Cortex of kidney (tissue), 1 donor: ENCODE measurements at places on chromosomes 3 and 15.

DNA sequence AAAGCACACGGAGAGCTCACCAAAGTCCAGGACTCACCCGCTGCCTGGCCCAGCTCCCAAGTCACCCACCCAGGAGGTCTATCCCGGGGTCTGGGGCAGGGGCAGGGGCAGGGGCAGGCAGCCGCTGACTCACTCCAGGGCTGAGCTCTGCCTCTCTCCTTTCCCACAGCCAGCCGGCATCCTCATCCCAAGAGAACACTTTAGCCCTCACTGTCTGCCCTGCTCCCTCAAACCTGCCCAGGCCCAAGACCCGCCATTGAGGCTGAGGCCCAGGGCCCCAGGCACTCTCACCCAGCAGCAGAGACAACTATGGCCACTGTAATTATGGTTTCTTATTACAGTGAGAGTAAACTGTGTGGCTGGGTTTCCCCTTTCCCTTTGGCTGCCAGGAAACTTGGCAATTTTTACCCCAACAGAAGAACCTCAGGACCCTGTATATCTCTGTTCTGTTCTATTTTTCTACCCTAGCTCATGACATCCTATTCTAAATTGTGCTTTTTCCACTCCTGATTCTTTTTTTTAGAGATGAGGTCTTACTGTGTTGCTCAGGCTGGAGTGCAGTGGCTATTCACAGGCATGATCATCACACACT is 53.0 kb downstream of the IQSEC1 start:
- no peak for DNase-seq

GRCh38 chr3:130323503-130323902 is 22.0 kb upstream of the COL6A5 start:
- no peak for DNase-seq

GRCh38 chr3:179945569-179945968 is 91.2 kb downstream of the PEX5L start:
- no peak for DNase-seq

- no peak for DNase-seq
These were observed 813.1 kb downstream of the NAALADL2 start for GRCh38 chr3:175672119-175672689.

DNA sequence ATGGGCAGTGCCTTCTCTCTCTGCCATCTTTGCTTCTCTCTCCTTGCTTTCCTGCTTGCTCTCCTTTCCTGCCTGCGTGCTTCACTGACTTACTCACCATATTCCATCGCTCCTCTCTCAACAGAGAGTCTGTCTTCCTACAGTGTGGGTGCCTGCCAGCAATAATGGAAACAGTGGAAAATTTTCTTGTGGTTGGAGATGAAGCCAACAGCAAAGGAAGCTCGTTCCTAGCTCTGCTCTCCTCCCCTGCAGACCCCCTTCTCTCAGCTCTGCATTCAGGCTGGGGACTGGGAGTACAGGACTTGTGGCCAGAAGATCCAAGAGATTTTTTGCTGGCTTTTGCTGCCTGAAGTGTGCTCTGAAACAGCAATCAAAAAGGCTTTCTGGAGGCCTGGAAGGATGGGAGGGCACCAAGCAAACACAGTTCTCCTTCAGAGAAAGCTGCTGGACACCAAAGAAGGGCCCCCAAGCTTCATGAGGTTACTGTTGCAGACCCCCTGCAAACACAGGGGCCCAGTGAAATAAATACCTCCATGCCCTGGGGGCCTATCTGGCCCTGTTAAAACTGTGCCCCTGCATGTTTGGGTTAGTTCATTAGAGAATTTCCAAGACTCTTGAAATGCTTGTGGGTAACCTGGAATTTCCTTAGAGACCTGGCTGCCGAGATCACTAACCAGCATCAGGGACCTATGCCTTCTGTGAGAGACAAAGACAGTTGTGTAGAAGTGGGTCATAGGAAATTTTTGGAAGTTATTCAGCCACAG is 149.9 kb upstream of the RASGRP1 start:
- no peak for DNase-seq

- no peak for DNase-seq
These were observed 155.4 kb upstream of the CADPS start for GRCh38 chr3:63030666-63031065.

- no peak for DNase-seq
These were observed 136.0 kb upstream of the UBE2E2 start for GRCh38 chr3:23067116-23067515.

- DNase-seq = no peak
These were observed 15.2 kb downstream of the CHAC1 start for GRCh38 chr15:40968290-40969085.

DNA sequence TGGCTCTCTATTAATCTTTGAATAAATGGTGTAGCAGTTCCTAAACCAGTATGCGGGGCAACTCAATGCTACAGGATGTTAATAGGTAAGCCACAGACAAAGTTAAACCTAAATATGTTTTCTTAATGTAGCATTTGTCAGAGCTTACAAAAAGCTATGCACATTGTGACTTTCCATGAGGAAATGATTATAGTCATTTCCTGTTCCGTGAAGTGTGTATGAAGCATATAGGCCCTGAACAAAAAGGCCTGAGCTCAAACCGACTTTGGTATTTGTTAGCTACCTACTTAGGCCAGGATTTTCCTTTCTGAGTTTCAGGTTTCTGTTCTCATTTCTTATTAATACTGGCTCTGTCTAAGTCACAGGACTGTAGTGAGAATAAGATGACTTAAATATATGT is 14.2 kb downstream of the ZNF80 start:
- no peak for DNase-seq

DNA sequence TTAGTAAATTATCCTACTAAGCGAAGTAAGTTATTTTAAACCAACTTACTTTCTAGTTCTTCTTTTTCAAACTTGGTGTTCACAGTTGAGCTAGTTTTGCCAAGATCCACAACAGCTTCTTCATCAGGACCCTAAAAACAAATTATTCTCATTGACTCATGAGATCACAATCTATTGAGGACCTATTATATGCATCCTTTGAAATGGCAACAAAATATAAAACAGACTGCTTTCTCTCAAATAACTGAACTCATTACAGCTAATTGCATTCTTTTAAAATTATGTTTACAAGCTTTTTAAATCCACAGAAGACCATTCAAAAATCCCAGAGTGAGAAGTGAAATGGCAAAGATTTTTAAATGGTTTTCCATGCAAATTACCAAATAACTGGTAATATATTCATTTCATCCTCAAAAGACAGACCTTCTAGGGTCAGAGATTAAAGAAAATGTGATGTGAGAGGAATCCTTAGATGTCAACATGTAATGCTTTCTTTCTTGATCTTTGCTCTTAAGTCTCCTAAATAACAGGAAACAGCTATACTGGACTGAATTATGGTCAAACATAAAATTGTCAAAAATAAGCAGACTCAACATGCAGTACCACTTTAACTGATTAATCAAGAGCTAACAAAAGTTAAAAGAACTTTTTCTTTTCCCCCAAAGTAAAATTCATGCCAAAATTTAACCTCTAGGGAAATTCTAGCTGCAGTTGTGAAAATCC is 31.7 kb downstream of the SLC4A7 start:
- no peak for DNase-seq

DNA sequence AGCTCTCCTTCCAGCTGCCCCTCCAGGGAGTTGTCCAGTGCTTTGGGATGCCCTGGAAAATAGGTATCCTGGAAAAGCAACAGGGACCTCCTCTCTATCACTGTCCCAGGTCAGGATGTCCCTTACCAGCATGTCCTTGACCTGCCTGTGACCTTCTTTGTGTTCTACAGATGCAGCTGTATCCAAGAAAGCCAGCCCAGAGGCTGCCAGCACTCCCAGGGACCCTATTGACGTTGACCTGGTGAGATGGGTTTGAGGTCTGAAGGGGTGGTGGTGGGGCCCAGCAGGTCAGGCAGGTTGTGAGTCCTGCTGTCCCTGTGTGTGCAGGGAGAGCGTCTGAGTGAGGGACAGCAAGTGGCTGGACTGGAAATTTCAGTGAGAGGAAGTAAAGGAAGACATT is 30.2 kb downstream of the PML start:
- DNase-seq = no peak

DNA sequence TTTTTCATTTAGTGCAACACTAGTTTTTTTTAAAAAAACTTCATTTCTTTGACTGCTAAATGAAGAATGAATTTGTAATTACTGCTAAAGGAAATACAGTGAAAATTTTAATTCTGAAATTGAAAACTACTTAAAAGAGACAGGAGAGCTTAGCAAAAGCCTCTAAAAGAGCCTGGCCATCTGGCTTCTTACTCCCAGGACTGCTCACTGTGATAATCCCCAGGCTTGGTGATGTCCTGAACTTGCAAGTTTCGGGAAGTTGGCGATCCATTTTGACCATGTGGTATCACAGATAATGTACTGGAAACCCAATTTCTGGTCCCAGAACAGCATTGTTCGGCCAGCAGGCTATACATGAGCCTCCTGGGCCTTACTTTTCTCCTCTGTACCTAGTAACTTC is 292.1 kb downstream of the FGF12 start:
- no peak for DNase-seq

DNA sequence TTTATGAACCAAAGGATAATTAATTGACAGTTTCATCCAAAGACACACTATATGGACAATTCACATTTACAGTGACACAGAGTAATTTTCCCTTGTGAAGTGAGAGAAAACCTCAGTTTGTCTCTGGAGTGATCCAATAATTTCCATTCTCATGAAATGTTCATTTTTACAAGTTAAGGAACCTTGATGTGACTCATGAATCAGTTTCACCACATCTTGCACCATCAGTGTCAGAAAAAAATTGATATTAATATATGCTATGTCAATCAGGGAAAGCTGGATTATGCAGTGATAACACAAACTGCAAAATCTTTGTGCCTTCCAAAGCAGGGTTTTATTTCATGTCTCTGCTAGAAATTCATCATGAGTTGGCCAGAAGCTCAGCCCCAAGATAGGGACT is 348.1 kb downstream of the ARPP21 start:
- DNase-seq = no peak

GRCh38 chr15:57138349-57138788 is 219.9 kb downstream of the TCF12 start:
- DNase-seq = no peak

- no peak for DNase-seq
These were observed 154.6 kb upstream of the TLE3 start for GRCh38 chr15:70252056-70252950.

DNA sequence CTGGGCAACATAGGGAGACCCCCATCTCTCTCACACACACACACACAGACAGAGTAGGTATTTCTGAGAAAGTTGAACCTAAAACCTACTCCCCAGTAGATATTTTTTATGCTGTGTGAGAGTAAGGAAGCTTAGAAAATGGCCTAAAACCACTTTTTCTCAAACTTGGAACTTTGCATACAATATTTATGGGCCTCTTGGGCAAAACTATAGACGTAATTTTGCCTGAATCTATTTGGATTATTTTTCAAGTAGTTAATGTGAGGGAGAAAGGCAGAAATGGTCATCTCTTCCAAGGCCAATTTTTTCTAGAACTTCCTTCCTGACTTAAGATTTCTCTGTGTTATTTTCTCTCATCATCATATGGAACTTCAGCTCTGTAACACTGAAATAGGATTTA is 81.7 kb downstream of the ZNF609 start:
- no peak for DNase-seq

DNA sequence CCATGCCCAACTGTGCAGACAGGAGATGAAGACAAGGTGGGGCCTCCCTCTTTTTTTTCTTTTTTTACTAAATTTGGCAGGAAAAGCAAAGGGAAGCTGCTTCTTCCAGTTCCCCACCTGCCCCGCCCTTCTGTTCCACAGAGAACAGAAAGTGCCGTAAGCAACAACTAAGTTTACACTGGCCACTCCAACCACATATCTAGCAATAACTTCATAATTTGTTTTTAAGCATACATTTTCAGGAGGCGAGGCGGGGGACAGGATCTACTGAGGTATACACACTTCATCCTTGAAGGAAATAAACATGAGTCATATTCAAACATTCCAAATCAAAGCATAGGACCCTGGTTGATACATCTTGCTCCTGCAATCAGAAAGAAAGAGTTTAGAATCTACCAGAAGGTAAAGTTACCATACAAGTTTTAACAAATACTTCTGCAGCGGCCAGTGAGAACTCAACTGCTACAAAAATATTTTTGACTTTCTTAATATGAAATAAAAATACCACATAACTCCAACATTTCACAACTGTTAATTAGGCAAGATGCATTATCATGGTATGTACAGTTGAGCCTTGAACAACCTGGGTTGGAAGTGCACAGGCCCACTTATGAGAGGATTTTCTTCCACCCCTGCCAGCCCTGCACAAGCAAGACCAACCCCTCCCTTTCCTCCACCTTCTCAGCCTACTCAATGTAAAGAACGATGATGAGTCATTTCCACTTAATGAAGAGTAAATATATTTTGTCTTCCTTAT is 50.7 kb downstream of the FOXP1 start:
- no peak for DNase-seq
